ENCODE measurements at places on chromosomes 11 and 22. TPM values are rescaled to one million over a fixed set of nuclear protein-coding genes. Genes with fewer than 3 reads are reported as not detected.

Gene DSCAML1
- total RNA-seq = not detected

Gene DNAJB7
- total RNA-seq = not detected

Gene TMEM80
- total RNA-seq = 7.4 TPM

Gene MYEOV
- total RNA-seq = 1.2 TPM

Gene OR6A2
- 0.26 TPM for total RNA-seq

Gene CD82
- total RNA-seq = 36.7 TPM

Gene UPK3A
- not detected for total RNA-seq

Gene MCAM
- total RNA-seq = 46.1 TPM

Measured in smooth muscle cell of the pulmonary artery (primary cell).